ENCODE measurements at places on chromosomes 4 and X. TPM values are rescaled to one million over a fixed set of nuclear protein-coding genes. Genes with fewer than 3 reads are reported as not detected.
A peak's percentile ranks its signal among the peaks of the same experiment; 100 is the strongest.

Gene EPGN
- 98.0 TPM for total RNA-seq

Gene CXorf49
- not detected for total RNA-seq

DNA sequence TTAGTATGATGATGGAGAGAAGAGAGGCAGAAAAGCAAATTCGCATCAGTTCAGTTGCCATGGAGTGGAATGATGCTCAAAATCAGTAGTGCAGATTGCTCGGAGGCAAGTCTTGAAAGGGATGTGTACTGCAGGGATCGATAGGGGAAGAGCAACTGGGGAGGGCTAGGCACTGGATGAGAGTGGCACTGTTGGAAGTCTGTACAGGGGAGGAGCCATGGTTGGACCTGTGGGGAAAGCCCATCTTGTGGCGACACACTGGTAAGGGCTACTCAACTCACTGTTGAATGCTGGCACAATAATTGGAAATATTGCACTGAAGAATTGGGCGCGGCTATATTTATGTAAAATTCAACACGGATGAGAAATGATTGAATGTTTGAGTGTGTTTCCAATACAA, 1.2 kb downstream of the RAB9B start:
- peaks cover 8% of the 10 kb centered on the region for H3K4me1 ChIP-seq
- H3K4me3 ChIP-seq: no peak overlapping the region
- H3K36me3 ChIP-seq: no peaks in the 10 kb centered on the region
- DNase-seq: no peak
- H3K27ac ChIP-seq: no peak overlapping the region
- no peaks in the 10 kb centered on the region for H3K27me3 ChIP-seq

DNA sequence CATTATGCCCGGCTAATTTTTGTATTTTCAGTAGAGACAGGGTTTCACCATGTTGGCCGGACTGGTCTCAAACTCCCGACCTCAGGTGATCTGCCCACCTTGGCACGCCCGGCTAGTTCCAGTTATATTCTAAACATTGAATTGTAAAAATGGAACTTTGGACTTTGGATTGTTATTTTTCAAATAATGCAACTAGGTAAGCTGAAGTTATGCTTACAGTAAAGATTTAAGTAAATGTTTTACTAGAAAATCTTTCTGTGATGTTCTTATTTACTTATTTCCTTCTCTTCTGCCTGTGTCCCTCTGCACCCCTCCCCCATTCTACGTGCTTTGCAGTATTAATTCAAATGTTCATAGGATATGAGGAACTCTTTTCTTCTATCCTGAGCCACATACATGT, 26.1 kb downstream of the GK start:
- no peaks in the 10 kb centered on the region for H3K36me3 ChIP-seq
- H3K4me1 ChIP-seq: no peaks in the 10 kb centered on the region
- no peak overlapping the region for H3K4me3 ChIP-seq
- H3K27ac ChIP-seq: no peak overlapping the region
- DNase-seq: no peak
- no peaks in the 10 kb centered on the region for H3K27me3 ChIP-seq

Gene RHOH
- not detected for total RNA-seq

DNA sequence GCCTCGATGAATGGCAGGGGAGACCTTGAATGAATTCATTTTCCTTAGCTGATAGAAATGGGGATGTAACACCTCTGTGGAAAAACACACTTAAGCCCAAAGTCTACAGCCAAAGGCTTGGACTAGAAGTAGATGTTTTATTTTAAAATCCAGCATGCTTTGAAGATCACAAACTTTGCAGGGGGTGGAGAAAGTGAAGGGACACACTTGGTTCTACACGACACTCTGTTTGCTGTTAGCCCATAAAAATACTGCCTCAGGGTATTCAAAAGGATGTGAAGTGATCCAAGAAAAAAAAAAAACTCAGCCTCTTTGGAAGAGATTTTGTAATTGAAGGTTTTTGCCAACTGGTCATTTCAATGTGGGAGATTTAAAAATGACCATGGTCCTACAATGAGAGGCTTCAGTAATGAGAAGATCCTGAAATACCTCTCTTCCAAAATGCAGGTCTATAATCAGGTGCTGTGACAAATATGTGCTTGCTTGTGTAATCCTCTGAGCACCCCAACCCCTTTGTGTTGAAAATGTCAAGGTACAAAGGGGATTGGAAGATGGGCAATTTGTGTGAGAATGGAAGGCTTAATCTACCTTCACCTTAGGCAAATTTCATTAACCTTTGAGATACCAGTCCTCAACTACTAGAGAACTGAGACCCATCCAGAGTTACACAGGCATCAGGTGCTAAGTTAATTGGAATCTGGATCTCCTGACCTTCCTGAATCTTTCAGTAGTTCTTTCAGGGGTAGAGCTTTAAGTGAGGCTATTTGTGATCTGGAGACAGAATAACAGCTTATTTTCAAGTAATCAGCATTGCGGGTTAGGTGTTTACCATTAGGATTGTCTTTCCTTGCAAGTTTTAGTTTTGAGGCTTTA, 82.5 kb downstream of the HS6ST2 start:
- peak overlapping the region; percentile 64 for H3K27ac ChIP-seq
- peak; percentile 70 for DNase-seq
- no peak overlapping the region for H3K4me3 ChIP-seq
- no peaks in the 10 kb centered on the region for H3K27me3 ChIP-seq

- DNase-seq: no peak
- H3K4me1 ChIP-seq: no peaks in the 10 kb centered on the region
- no peak overlapping the region for H3K4me3 ChIP-seq
Measured at GRCh38 chrX:132411310-132411977, 77.4 kb downstream of the MBNL3 start.

GRCh38 chr4:7402526-7402925, 32.2 kb downstream of the PSAPL1 start:
- H3K4me1 ChIP-seq: peaks cover 19% of the 10 kb centered on the region
- no peak overlapping the region for H3K4me3 ChIP-seq
- peak; percentile 39 for DNase-seq
- H3K27ac ChIP-seq: no peak overlapping the region
- H3K27me3 ChIP-seq: no peaks in the 10 kb centered on the region

- H3K4me3 ChIP-seq: no peak overlapping the region
- peak; percentile 58 for DNase-seq
- H3K27me3 ChIP-seq: no peaks in the 10 kb centered on the region
- no peak overlapping the region for H3K27ac ChIP-seq
Measured at GRCh38 chr4:47933840-47934239, 19.5 kb upstream of the NFXL1 start.

Measured in PC-3 (cell line).